ENCODE measurements at places on chromosomes 2 and 18.

- no peak for DNase-seq
These were observed 42.8 kb downstream of the ATOH8 start for GRCh38 chr2:85796341-85797262.

DNA sequence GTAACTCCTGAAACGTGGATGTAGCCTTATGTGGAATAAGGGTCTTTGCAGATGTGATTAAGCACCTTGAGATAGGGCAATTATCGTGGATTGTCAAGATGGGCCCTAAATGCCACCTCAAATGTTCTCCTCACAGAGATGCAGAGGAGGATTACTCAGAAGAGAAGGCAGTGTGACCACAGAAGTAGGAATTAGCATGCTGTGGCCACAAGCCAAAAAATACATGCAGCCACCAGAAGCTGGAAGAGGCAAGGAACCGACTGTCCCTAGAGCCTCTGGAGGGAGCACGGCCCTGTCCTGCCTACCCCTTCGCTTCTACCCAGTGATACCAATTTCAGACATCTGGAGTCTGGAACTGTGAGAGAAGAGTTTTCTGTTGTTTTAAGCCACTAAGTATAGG lies 47.3 kb upstream of the MGAT5 start:
- DNase-seq, result no peak

GRCh38 chr18:35095983-35096676 lies 54.9 kb downstream of the MAPRE2 start:
- no peak for DNase-seq

- DNase-seq, result peak; percentile 28
These were observed 68.5 kb downstream of the COPS8 start for GRCh38 chr2:237154082-237154638.

GRCh38 chr2:127659408-127660290 lies 13.7 kb downstream of the GPR17 start:
- DNase-seq, result no peak

GRCh38 chr18:66560094-66560493 lies 43.8 kb downstream of the CDH19 start:
- no peak for DNase-seq

DNA sequence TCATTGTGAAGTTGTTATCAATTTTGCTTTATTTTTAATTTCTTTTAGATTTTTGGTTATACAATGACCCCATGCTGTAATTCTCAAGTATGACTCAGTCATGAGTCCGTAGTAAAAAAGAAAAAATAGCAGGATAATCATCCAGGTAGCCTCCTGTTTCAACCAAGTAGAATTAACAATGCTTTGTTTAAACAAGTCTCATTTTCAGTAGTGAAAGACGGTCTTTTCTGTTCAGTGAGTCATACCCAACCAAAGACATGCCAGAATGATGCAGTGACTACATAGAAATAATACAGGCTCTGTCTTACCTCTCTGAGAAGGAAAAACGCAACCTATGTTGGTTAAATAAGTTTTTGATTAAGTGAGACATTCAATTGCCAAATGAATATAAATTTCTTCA lies 67.8 kb upstream of the DSC1 start:
- no peak for DNase-seq

- no peak for DNase-seq
These were observed 331.3 kb upstream of the CNTNAP5 start for GRCh38 chr2:123693836-123694235.

GRCh38 chr2:25430556-25430955 lies 88.8 kb upstream of the DNMT3A start:
- no peak for DNase-seq

GRCh38 chr2:43212931-43213330 lies 13.5 kb downstream of the ZFP36L2 start:
- DNase-seq, result no peak

- no peak for DNase-seq
These were observed 39.6 kb downstream of the HS1BP3 start for GRCh38 chr2:20611077-20611843.

DNA sequence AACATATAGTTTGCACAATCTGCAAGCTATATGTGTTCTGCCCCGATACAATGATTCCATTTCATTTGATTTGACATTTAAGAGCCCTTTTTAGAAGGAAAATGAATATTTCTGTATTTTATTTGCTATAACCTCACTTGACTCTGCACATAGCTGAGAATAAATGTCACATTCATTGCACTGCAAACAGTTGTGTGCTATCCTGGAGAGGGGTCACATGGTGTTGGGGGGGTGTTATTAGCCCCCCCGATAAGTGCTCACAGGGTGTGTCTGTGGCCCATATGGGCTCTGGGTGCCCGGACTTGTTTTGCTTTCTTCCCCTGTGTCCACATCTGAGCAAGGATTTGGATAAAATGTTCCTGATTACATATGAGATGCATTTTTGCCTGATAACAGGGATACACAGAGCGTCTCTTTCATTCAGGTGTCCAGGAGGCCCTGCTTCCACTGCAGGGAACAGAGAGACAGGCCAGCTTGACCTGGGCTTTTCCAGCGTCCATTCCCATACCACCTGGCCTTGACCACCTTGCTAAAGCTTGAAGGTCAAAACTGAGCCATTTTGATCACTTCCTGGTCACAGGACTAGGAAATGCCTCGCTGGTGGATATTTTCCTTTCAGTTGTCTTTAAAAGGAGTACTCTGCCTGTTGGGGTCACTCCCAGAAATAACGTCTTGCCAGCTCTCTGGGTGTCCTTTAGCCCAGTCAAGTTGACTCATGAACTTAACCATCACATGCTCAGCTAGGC lies 38.4 kb upstream of the ID2 start:
- no peak for DNase-seq

- no peak for DNase-seq
These were observed 1106.4 kb upstream of the ZEB2 start for GRCh38 chr2:145626301-145626700.

GRCh38 chr2:72394541-72395070 lies 246.9 kb upstream of the CYP26B1 start:
- no peak for DNase-seq

GRCh38 chr2:167534443-167534842 lies 646.2 kb downstream of the XIRP2 start:
- no peak for DNase-seq

DNA sequence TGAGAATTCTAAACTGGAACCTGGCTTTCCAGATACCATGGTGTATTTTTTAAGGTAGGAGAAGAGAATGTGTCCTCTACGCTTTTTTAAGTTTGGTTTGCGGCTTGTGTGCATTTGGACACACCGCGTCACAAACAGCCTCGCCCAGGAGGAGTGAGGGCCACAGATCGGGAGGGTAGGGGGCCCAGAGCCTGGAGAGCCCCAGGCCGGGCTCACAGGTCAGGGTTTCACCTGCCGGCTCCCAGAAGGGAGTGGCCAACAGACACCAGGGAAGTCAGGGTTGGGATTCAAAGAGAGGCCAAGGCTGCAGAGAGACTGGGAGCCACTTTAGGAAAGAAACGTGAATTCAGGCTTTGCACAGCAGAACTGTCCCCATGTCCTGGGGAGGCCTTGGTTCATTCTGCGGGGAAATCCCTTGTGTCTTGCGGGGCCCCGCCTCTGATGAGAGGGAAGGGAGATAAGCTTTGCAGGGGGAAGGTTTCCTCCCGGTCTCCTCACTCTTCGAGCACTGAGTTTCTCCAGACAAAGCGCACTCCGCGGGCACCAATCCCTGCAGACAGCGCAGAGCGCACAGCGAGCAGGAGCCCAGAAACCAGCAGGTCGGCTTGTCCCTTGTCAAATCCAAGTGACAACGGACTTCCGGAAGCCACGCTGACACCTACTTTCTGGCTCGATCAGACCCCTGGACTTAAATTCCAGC lies 2.0 kb upstream of the TUBB6 start:
- DNase-seq, result no peak

- no peak for DNase-seq
These were observed 40.2 kb downstream of the MBP start for GRCh38 chr18:77092104-77093066.

DNA sequence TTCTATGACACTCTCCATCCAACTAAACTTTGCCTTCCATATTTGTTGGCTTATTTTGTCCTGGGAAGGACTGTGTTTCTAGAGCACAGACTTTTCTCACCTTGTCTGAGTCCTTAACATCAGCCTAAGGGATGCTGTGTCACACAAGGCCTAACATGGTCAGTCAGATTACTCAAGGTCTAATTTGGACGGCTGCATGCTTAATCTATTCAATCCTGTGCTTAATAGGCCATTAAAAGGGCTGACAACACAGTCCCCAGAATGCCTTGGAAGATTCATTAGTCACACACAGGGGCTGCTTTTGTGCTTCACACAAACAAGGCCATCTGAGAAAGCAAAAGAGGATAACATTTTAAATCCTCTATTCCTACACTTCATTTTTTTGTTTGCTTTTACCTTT lies 84.0 kb downstream of the DYNAP start:
- no peak for DNase-seq

DNA sequence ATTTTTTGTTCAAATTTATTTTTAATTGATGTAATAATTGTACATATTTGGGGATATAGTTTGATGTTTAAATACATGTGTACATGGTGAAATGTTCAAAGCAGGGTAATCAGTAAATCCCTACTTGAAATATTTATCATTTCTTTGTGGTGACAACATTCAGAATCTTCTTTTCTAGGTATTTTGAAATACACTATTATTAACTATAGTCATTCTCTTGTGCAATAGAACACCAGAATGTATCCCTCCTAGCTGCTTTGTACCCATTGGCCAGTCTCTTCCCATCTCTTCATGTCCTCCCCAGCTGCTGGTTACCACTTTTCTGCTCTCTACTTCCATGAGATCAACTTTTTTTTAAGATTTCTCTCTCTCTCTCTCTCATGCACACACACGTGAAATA lies 126.5 kb downstream of the ZNF407 start:
- DNase-seq, result no peak

DNA sequence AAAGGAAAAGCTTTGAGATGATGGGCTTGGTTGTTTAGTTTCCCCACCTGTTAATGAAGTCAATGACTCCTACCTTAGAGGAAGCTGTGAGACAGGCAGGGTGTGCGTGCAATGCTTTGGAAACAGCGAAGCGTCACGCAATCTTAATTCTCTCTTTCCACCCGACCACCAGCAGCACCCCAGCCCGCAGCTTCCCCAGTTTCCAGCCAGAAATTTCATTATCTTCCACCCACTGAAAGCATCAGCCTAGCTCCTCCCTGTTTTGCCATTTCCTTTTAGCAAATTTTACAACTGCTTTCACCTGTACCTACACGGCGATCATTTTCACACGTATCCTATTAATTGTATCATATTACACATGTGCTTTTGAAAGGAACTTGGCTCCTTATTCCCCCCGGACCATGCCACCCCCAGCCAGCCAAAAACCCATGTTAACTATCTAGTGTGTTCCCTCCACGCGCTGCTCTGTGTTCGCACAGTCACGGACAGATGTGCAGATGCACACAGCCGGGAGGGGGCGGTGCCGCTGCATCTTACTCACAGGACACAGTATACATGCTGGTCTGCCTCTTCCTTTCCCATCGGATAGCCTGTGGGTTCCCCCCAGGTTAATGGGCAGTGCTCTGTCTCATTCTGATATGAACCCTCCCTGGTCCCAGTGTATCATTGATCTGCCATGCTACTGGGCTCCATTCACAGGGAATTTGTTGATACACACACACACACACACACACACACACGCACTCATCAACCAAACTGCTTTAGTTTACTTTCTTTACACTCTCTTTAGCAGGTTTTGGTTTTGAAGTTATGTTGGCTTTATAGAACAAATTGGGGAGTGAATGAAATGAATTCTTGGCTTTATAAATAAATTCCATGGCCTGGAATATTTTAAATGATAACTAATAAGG lies 22.4 kb downstream of the CYP27C1 start:
- no peak for DNase-seq

DNA sequence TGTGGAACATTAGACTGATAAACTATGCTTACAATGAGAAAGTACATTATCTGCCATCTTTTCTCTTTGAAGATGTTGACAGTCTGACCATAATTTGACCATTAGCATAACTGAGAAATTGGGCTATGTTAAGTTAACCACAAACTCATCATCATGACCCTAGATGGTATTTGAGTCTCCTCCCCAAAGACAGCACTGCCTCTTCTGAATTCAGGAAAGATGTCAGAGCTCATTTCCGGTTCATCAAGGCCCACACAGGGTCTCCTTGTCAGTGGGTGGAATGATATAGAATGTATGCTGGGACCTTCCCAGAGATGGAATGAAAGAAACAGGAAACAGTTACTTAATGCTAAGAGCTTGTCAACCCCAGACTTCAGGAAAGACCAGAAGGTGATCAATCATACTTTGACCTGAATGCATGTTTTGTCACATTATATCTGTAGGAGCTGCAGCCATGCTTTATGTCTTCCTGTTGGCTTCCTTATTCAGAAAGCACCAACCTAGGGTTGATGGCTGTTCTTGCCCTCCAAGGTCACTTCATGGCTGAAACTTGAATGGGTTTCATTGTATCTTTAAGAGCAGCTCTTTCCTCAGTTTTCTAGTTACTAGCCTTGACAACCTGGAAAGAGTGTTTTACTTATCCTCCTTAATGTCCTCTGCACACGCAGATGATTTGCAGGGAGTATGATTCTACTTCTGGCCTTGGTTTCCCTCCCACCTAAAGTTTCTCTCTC lies 99.1 kb upstream of the NEUROD1 start:
- DNase-seq, result no peak

DNA sequence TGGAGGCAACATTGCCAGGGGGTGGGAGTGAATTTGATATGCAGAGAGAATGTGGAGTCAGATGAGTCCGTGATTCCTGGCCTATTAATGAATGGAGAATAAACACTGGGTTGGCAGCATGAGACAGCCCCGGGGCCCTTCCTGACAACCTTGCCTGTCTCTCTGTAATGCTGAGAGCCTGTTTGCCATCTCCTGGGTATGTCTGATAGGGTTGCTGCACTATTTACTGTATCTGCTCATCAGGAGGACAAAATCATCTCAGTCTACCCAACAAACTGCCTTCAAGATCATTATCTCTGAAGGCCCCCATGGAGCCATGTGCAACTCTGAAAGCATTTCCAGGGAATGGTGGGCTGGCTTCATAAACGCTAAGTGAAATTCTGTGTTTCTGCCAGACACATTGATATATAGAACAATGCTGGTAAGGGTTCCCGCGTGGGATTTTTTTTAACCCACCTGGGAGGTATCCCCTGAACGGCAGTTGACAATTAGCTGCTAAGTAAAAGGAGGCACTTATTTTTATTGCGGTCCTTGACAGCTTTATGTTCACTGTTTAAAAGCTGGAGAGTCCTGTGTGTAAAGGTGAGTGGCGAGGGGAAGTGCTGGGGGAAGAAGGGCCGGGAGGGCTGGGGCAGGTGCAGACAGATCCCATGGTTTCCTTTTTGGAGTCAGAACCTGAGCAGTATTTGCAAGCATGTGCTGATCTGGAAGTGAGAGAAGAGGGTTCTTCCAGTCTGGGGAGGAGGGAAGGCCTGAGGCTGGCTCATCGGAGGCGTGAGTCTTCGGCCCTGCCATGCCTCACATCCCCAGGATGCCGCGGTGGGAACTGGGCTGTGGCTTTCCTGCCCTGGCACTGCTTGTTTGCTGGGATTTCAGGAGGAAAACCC lies 64.8 kb downstream of the ARHGAP25 start:
- DNase-seq, result no peak

- DNase-seq, result no peak
These were observed 295 bp downstream of the GAREM1 start for GRCh38 chr18:32470460-32470713.

DNA sequence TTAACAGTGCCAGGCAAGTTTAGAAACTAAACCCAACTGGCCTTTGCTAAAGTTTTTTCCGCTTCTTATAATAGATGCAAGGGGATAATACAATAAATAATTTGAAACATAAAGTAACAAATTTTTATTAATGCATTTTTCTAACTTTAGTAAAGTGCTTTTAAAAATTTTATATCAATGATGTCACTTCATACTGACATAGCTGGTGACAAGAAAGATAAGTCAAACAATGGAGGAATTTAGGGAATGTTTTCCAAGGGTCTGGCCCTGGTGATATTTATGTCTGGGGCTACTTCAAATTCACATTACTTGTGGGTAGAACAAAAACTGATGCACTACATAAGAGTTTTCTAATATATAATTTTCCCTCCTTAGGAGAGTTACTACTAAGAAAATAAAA lies 61.2 kb upstream of the CBLN2 start:
- DNase-seq, result no peak
